ENCODE measurements at places on chromosomes 13 and 19. TPM values are rescaled to one million over a fixed set of nuclear protein-coding genes. Genes with fewer than 3 reads are reported as not detected.

Gene LCP1
- not detected for total RNA-seq

Gene KLF12
- total RNA-seq: 9.4 TPM

Gene IGFL2
- total RNA-seq: not detected

Gene CLEC17A
- total RNA-seq: under 0.01 TPM

Gene NOVA2
- total RNA-seq: 2.1 TPM

Gene LRG1
- total RNA-seq: 0.30 TPM

Gene OR7A5
- not detected for total RNA-seq

Gene TEX26
- not detected for total RNA-seq

Gene CEACAM8
- not detected for total RNA-seq

Gene FAM216B
- total RNA-seq: not detected

Gene FAM83E
- 0.65 TPM for total RNA-seq

Gene ZNF730
- total RNA-seq: 2.4 TPM
